ENCODE measurements at places on chromosomes 1 and 21.

DNA sequence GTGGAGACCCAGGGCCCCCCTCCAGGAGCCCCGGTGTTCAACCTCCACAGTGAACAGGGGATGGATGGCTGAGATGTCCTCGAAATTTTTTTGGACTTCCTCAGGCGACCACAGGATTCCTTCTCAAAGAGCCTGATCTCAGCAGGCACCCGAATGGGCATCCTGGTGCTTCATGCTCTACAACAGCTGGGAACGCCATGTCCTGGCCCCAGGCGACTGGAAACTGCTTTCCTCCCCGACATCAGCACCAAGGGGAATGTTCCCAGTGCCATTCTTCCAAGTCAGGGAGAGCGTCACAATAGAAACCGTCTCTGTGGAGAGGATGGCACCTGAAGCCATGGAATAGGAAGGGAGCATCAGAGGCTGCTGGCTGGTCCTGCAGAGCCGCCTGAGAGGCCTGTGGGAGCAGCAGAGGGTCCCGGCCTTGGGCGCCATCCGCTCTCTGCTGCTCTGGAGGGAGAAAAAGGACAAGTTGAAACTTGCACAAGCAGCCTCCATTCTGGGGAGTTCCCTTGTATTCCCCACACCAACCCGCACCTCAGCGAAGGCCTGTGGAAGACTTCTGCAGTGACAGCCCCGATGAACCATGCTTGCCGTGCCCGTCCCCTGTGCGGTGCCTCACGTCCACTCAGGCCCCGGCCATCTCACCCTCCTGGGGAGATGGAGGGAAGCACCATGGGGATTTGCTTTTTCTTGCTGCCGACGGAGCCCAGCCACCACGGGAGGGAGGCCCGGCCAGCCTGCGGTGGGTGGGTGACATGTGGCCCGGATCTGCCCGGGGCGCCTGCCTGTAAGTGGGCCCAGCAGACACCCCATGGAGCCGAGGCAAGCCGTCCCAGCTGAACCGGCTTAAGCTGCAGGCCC, 2.3 kb upstream of the ADARB1 start:
- H3K36me3 ChIP-seq = peaks cover 6% of the 10 kb centered on the region
- no peak for DNase-seq
- H3K4me3 ChIP-seq = no peak overlapping the region
- H3K27me3 ChIP-seq = no peaks in the 10 kb centered on the region
- no peak overlapping the region for H3K27ac ChIP-seq

GRCh38 chr1:56797065-56797685, 22.0 kb downstream of the FYB2 start:
- no peak overlapping the region for H3K27ac ChIP-seq
- no peaks in the 10 kb centered on the region for H3K36me3 ChIP-seq
- H3K4me1 ChIP-seq = peaks cover 6% of the 10 kb centered on the region
- no peak overlapping the region for H3K4me3 ChIP-seq
- no peaks in the 10 kb centered on the region for H3K27me3 ChIP-seq

- H3K27me3 ChIP-seq = no peaks in the 10 kb centered on the region
- peak overlapping the region; percentile 15 for H3K27ac ChIP-seq
- no peak overlapping the region for H3K4me3 ChIP-seq
- peaks cover 4% of the 10 kb centered on the region for H3K4me1 ChIP-seq
Observed at GRCh38 chr1:47865881-47866535, 131.2 kb downstream of the TRABD2B start.

- no peaks in the 10 kb centered on the region for H3K27me3 ChIP-seq
- peaks cover 7% of the 10 kb centered on the region for H3K4me1 ChIP-seq
- H3K4me3 ChIP-seq = no peak overlapping the region
- H3K27ac ChIP-seq = no peak overlapping the region
Observed at GRCh38 chr1:15485636-15486035, 9.7 kb downstream of the CELA2B start.

- no peak overlapping the region for H3K27ac ChIP-seq
- H3K4me3 ChIP-seq = no peak overlapping the region
- H3K36me3 ChIP-seq = no peaks in the 10 kb centered on the region
- H3K27me3 ChIP-seq = no peaks in the 10 kb centered on the region
Observed at GRCh38 chr1:236220473-236220872, 61.3 kb downstream of the ERO1B start.

DNA sequence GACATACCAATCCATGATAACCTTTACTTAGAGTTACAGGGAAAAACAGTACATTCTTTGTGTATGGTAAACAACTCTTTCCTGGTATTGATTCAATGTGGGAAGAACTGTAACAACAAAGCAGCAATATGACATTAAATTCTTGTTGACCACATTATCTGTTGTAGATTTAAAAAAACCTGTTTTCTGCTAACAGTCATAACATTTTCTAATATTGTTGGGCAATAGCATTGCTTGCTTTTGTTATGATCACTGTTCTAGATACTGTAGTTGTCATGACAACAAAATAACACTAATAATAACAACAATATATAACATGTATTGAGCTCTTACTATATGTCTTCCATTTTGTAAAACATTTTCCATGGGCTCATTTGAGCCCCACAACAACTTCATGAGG, 54.2 kb downstream of the PDE4B start:
- no peak for DNase-seq
- H3K36me3 ChIP-seq = no peaks in the 10 kb centered on the region
- no peak overlapping the region for H3K27ac ChIP-seq
- H3K27me3 ChIP-seq = no peaks in the 10 kb centered on the region
- H3K4me1 ChIP-seq = no peaks in the 10 kb centered on the region

GRCh38 chr1:2544093-2544874, 11.9 kb upstream of the TNFRSF14 start:
- no peaks in the 10 kb centered on the region for H3K36me3 ChIP-seq
- H3K27me3 ChIP-seq = peaks cover 15% of the 10 kb centered on the region
- H3K4me3 ChIP-seq = no peak overlapping the region
- H3K27ac ChIP-seq = peak overlapping the region; percentile 63

DNA sequence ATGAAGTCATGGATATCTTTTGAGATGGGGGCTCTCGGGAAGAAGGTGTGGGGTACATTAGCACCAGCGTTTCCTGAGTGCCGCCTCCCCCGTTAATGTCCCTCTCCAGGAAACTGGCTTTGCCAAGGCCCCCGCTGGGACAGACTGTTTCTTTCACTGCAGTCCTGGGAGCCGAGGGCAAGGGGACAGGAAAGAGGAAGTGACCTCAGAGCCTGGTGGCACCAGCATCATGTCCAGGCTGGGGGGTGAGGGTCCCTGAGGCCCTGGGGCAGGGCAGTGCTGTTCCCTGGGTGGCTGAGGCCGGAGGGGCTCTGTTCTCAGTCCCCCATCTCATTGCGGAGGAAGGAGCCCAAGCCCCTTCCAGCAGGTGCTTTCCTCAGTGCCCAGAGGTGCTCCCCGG, 5.8 kb downstream of the PFKL start:
- no peaks in the 10 kb centered on the region for H3K27me3 ChIP-seq
- H3K36me3 ChIP-seq = peaks cover 76% of the 10 kb centered on the region
- peaks cover 68% of the 10 kb centered on the region for H3K4me1 ChIP-seq
- no peak overlapping the region for H3K4me3 ChIP-seq
- DNase-seq = no peak
- peak overlapping the region; percentile 63 for H3K27ac ChIP-seq
